ENCODE measurements at places on chromosomes 12 and 14.

- no peak for DNase-seq
Observed at GRCh38 chr12:22285846-22286245, 48.7 kb downstream of the ST8SIA1 start.

DNA sequence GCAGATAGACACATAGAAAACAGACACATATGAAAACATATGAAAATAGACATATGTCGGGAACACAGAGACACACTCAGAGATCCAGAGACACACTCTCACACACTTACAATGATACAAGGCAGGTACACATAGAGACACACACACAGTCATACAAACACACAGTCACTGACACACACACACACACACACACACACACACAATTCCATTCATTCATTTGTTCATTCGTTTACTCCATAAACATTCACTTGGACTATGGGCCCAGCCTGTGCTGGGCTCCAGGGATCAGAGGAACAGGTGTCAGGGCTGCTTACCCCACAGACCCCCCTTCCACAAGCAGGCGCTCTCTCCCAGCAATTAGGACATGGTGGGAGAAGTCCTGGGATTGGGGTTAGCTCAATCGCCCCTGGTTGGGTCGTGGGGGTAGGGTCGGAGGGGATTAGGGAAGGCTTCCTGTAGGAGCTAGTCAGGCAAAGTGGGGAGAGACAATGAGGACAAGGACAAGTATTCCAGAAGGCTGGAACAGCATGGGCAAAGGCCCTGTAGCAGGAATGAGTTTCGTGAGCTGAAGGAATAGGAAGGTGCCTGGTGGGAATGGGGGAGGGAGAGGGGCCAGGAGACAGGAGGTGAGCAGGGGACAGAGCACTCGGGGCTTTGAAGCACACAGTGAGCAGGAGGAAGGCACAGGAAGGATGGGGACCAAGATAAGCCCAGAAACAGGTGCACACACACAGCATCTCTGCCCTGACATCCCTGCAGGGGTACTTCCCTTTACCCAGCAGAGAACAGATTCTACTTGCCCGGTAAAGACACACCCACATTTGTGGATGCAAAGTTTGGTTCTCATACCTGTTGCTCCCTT, 6.5 kb downstream of the RASAL1 start:
- DNase-seq: no peak

DNA sequence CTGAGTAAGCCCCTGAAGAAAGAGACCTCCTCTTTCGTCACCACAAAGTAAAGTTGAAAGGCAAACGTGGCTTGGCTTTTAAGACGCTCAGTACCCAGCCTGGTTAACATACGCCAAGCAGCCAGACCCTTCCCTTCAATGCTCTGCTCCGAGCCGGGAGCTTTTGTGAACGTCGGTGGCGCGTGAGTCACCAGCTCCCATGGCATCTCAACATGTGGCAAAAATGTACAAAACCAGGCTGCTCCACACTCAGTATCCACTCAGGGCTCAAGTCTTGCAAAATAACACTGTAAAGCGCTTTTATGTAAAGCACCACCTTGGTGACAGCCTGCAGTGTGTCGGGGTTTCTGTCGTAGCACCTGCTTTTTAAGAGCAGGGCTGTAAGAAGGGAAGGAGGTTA, 89.0 kb downstream of the SETD3 start:
- no peak for DNase-seq

GRCh38 chr14:32075672-32076277, 1.3 kb upstream of the ARHGAP5 start:
- DNase-seq: no peak

GRCh38 chr14:100825713-100826331, at the start of gene MEG3:
TSS of gene MEG3 (plus strand) at chr14:100826118.
- no peak for DNase-seq

DNA sequence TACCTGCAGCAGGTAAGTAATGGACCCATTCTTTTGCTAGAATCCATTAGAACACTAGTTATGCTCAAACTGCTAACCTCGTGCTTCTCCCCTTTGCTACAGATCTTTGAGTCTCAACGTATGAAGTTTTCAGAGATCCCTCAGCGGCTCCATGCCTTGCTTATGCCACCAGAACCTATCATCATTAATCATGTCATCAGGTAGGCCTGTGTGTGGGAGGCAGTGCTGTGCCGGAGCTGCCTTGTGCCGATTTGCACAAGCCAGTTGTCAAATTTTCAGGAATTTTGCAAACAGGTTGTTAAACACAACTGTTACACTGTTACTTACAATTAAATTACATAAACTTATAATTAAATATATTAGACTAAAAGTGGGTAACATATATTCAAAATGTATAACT, 5.2 kb downstream of the SMARCD1 start:
- DNase-seq: no peak

DNA sequence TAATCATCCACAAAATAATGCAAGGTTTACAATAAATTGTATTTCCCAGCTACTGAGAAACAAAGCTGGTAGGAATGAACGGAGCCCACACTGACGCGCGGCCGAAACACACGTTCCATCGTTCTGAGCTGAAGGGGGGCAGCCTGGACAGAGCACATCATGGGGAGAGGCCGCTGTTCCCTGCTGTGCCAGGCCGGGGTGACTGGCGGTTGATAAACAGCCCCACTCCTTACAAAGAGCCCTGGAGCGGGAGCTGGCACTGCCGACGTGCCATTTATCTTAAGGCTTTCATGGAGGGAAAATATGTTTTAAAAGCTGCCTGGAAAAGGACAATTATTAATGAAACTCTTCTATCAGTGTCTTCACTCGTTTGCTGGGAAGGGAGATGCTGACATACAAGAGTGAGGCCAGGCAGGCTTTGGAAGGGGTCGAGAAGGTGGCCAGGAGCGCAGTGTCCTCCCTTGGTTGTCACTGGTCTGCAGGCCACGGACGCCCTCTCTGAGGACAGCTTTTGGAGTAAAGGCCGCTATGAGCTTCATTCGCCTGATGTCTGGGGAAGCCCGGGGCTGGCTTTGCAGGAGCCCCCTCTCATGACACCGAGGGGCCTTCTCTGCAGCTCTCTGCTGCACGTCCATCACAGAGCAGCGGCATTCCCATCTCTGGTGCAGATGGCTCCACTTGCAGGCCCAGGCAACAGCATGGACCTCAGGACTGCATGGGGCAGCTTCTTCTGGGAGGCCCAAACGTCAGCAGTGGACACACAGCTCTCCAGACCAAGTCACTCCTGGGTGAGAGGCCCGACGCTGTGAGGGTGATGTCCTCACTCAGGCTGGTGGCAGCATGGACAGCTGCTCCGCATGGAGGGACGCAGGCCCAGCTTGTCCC, 355.3 kb upstream of the SFSWAP start:
- DNase-seq: no peak

DNA sequence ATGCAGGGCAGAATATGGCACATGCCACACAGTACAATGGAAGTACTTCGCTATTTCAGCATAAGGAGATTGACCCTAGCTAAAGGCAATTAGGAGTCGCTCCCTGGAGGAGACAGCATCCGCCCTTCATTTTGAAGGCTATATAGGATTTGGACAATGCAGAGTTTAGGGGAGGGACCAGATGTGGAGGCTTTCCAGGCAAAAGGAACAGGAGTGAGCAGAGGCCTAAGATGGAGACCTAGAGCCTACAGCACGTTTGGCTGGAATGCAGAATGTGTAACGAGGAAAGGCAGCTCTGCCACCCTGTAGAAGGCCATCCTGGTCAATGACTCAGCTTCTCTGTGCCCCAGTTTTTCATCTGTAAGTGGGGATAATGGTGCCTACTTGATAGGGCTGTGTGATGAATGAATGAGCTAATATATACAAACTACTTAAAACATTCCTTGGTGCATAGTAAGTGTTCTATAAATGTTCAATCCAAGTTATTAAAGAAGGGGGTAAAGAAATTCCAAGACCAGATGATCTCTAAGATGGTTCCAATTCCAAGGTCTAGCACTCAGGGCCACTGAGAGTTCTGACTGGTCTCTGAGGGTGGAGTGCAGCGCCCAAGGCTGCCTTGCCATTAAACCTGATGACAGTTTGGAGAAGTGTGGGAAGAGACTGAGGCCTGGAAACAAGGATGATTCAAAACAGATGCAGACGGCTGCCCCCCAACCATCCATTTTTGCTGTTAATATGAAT, 54.3 kb upstream of the FRMD6 start:
- no peak for DNase-seq

GRCh38 chr12:130201037-130201436, 38.8 kb downstream of the FZD10 start:
- DNase-seq: no peak

DNA sequence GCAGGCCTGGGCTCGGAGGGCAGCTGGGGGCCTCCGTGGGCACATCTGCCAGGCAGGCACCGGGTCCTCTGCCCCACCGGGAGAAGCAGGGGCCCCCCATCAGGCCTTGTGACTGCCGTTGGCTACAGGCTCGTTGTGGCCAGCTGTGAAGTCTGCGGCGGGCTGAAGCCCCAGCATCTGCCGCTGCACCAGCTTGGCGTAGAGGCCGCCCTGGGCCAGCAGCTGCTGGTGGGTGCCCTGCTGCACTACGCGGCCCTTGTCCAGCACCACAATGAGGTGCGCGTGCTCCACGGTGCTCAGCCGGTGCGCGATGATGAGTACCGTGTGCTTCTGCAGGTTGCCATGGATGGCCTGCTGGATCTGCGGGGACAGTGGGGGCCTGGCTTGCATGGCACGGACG, 33.9 kb upstream of the VPS37B start:
- no peak for DNase-seq

GRCh38 chr14:99280066-99280731, 8.2 kb upstream of the BCL11B start:
- no peak for DNase-seq

DNA sequence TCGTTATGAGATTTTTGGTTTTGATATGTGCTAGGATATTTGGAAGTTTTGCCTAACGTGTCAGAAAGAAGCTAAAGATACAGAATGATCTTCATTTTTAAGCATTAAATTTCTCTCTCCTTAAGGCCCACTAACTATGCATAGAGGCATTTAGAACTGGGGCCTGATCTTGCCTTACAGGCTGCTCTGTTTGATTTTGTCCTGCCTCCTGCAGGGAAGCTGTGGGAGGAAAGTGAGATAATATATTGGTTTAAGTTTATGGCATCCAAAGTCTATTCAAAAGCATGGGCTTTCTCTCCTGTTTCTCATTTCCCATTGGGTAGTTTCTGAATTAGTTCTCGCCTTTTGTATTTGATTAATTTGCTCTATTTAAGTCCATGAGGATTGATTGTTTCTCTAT, 250.3 kb upstream of the FBXO33 start:
- no peak for DNase-seq

DNA sequence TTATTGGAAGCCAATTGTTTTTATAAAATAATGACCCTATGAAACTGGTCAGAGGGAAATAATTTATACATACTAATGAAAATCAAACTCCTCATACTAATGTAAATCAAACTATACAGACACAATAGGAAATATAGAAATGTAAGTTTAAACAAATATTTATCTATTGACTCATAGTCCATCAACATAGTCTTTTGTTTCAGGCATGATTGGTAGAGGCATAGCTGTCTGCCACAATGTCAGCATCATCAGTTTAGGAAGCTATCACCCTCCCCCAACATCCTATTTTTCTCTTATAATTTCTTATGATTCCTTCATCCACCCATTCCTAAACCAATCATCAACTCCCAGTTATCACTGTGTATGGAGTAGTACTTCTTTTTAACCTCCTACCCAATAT, 117.7 kb downstream of the SLC38A6 start:
- DNase-seq: no peak

DNA sequence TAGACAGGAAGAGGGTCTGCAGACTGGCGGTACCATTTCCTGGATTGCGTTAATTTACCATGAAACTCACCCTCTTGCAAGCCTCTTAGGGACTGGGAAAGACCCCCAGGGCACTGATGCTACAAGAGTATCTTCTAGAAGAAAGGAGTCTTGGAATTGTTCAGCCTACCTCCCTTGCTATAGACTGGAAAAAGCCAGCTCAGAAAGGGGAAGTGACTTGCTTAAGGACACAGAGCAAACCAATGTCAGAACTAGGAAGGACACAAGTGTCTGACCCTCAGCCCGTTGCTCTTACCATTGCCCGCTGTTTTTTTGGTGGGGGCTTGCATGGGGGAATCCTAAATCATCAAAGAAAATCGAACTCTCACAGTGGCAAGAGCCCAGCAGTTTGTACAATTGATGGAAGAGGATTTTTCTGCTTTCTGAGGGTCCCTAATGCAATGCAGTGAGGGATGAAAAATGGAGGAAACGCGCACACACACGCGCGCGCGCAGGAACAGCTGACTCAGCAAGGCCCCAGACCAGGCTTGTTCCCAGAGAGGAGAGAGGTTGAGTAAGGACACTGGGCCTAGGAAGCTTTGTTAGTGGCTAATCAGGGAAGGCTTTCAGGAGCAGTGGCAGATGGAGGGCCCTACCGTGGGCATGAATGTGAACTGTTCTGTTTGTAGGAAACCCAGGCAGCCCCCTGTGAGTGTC, 50.9 kb downstream of the RIN3 start:
- no peak for DNase-seq

GRCh38 chr12:43835264-43835655, 621 bp upstream of the TMEM117 start:
- DNase-seq: no peak

- no peak for DNase-seq
Observed at GRCh38 chr14:98173305-98173704, 1098.7 kb downstream of the BCL11B start.

DNA sequence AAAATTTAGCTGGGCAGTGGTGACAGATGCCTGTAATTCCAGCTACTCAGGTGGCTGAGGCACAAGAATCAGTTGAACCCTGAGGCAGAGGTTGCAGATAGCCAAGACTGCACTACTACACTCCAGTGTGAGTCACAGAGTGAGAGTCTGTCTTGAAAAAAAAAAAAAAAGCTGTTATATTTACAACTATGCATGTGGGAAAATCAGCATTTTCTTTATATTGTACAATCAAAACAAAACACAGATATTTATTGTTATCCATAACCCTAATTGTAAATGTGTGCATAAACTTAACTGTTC, 12.5 kb downstream of the C1R start:
- DNase-seq: no peak

DNA sequence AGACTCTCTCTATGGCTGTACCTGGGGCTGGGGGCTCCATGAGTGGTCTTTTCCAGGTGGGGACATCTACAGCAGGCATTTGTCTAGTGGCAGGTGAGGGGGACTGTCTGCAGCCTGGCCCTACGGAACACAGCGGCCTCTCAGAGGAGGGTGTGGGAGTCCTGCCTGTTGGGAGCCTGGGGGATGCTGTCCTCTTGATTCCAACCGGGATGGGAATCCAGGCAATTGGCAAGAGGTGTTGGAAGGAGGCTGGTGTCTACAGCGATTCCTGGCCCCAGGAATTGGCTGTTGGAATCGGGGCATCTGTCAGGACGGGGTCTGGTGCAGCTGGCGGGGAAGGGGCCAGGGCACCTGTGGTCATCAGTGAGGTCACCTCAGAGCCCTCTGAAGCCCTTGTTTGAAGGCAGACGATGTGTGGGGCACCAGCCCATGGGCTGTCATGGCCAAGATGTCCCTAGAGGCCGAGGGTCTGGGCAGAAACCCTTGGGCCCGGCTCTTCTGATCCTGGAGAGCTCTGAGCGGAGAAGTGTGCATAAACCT, 386.3 kb downstream of the TMEM121 start:
- no peak for DNase-seq
